K562 (cell line): ENCODE measurements at places on chromosomes 5 and 9. TPM values are rescaled to one million over a fixed set of nuclear protein-coding genes. Genes with fewer than 3 reads are reported as not detected.

IGFBPL1 gene
- not detected in 2 replicates for total RNA-seq

PCDHGB5 gene
- total RNA-seq: 0.18 and 0.29 TPM in 2 replicates

CEL gene
- total RNA-seq: 3.0 and 4.0 TPM in 2 replicates

RNF224 gene
- not detected in 2 replicates for total RNA-seq

PLAA gene
- total RNA-seq: 17.9 and 19.2 TPM in 2 replicates

LCN1 gene
- total RNA-seq: not detected in 2 replicates

ANKDD1B gene
- total RNA-seq: 0.18 and 0.25 TPM in 2 replicates

KIAA0825 gene
- total RNA-seq: 0.16 and 0.18 TPM in 2 replicates

BAAT gene
- 0.27 and 0.36 TPM in 2 replicates for total RNA-seq

DROSHA gene
- 96.7 and 109 TPM in 2 replicates for total RNA-seq

GPR151 gene
- total RNA-seq: not detected in 2 replicates

CDKN2A gene
- not detected in 2 replicates for total RNA-seq

OCLN gene
- 0.27 and 0.29 TPM in 2 replicates for total RNA-seq

NMUR2 gene
- total RNA-seq: not detected in 2 replicates

PCDHA1 gene
- total RNA-seq: not detected in 2 replicates

RNF44 gene
- total RNA-seq: 64.0 and 82.6 TPM in 2 replicates

OGN gene
- total RNA-seq: 0.07 and 0.16 TPM in 2 replicates

PKD2L2 gene
- total RNA-seq: not detected in 2 replicates

RLN2 gene
- not detected in 2 replicates for total RNA-seq

EMB gene
- total RNA-seq: 0.27 and 0.31 TPM in 2 replicates

SHISAL2B gene
- not detected in 2 replicates for total RNA-seq

OR1Q1 gene
- not detected in 2 replicates for total RNA-seq

THOC3 gene
- total RNA-seq: 111 and 115 TPM in 2 replicates

PPP2R2B gene
- not detected in 2 replicates for total RNA-seq

PCDHGB6 gene
- 0.11 TPM in 2 replicates for total RNA-seq

SLC25A2 gene
- 0.34 TPM in 1 of 2 replicates, not detected in the other for total RNA-seq

RUFY1 gene
- total RNA-seq: 29.1 and 29.6 TPM in 2 replicates

LTC4S gene
- 0.51 and 0.75 TPM in 2 replicates for total RNA-seq

CAMK2A gene
- 0.13 TPM in 1 of 2 replicates, not detected in the other for total RNA-seq

AHRR gene
- 1.6 and 1.8 TPM in 2 replicates for total RNA-seq

PARP8 gene
- 0.31 TPM in 2 replicates for total RNA-seq

TAF11L10 gene
- total RNA-seq: 0.53 TPM in 1 of 2 replicates, not detected in the other

ERAP2 gene
- total RNA-seq: 1.4 and 2.2 TPM in 2 replicates

ORM2 gene
- 0.98 and 1.5 TPM in 2 replicates for total RNA-seq

OMD gene
- total RNA-seq: not detected in 2 replicates

GPX3 gene
- total RNA-seq: 0.72 and 0.86 TPM in 2 replicates

FAM120AOS gene
- 39.6 and 43.5 TPM in 2 replicates for total RNA-seq

ADGRD2 gene
- total RNA-seq: not detected in 2 replicates

PCDHB16 gene
- total RNA-seq: not detected in 2 replicates

ADCY2 gene
- 0.02 and 0.18 TPM in 2 replicates for total RNA-seq

ADAMTS16 gene
- total RNA-seq: 0.07 TPM in 1 of 2 replicates, not detected in the other

FABP6 gene
- total RNA-seq: not detected in 2 replicates

CNTNAP3B gene
- 0.74 and 1.00 TPM in 2 replicates for total RNA-seq

ARSI gene
- 0.04 TPM in 2 replicates for total RNA-seq

PHYHD1 gene
- 0.58 and 0.66 TPM in 2 replicates for total RNA-seq

NRARP gene
- total RNA-seq: 24.5 and 29.5 TPM in 2 replicates

CCDC180 gene
- 2.3 TPM in 2 replicates for total RNA-seq

PCDHB12 gene
- not detected in 2 replicates for total RNA-seq

PCDHB8 gene
- total RNA-seq: not detected in 2 replicates

PCDHA11 gene
- total RNA-seq: not detected in 2 replicates

B4GALT1 gene
- 22.0 and 26.8 TPM in 2 replicates for total RNA-seq

RABGAP1 gene
- total RNA-seq: 12.6 and 15.3 TPM in 2 replicates

KCNT1 gene
- not detected in 2 replicates for total RNA-seq
